ENCODE measurements at places on chromosomes 4 and X.

DNA sequence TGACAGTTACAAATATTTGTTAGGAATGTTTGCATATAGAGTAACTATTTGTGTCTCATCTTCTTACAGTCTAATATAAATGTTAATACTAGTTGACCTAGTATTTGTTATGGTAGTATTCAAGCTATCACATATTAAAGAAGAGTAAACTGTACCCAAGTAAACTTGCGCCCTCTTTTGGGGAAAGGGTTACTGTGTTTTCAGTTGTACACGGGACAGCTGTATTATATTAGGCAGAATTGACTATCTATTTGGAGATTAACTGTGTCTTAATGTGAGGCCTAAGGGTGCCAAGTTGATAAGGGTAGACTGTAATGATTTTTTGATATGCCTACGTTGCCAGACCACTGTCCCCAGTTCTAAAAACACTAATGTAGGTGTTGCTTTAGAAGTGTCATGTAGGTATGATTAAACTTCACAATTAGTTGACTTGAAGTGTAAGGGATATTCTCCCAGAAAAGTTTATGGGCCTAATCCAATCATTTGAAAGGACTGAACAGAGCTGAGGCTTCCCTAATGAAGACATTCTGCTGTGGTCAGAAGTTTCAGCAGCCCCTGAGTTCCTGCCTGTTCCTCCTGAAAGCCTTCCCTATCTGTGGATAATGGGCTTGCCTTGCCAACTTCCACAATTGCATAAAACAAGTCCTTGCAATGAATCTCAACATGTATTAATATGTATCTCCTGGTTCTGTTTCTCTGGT lies 172.8 kb upstream of the CXCL13 start:
- no peak for DNase-seq

GRCh38 chrX:39996536-39996935 lies 101.2 kb downstream of the BCOR start:
- DNase-seq: no peak

- no peak for DNase-seq
Measured at GRCh38 chr4:47494124-47494430, 9.0 kb downstream of the ATP10D start.

DNA sequence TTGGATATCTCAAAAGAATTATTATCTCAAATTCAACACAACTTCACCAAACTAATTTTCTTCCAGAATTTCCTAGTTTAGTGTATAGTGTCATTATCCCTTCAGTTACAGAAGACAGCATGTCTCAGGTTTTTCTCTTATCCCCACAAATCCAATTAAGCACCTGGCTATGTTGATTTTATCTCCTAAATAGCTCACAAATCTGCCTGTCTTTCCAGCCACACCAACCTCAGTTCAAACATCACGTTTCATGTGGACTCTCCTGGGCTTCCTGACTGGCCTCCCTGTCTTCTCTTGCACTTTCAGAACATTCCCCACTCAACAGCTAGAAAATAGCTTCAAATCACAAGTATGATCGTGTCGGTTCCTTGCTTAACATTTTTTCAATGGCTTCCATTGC lies 14.8 kb downstream of the STK32B start:
- DNase-seq: no peak

DNA sequence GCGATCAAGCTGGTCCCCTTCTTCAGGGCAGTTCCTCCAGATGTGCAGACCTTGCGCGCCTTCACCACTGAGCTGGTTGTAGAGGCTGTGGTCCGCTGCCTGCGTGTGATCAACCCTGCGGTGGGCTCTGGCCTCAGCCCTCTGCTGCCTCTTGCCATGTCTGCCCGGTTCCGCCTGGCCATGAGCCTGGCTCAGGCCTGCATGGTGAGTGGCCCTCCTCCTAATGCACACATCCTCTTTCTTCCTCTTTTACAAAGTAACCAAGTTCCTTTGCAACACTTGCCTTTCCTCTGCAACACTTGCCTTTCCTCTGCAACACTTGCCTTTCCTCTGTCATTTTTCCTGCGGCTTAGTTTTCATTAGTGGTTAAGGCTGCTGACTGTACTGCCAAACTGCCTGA lies 1.8 kb downstream of the CCDC22 start:
- no peak for DNase-seq

DNA sequence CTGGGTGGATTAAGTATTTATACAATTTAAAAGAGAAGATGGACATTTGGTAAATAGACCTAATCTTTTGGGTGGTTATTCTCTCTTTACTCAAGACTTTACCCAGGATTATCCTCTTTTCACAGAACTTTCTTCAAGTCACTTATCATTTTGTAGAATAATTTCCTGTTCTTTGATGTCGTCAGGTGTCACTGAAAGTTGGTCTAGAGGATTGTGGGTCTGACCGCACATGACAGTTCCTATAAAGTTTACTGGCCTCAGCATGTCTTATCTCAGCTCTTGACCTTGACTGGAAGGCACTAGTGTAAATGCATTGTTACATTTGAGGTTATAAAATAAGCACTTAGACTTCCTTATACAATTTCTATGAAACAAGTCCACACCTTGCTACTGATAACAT lies 139.9 kb upstream of the SLC4A4 start:
- DNase-seq: peak; percentile 5

GRCh38 chr4:2044119-2044485 lies 15.0 kb upstream of the NAT8L start:
- no peak for DNase-seq

- DNase-seq: peak; percentile 87
Measured at GRCh38 chrX:11758400-11759171, 549 bp downstream of the MSL3 start.

GRCh38 chrX:140918398-140919038 lies 83.9 kb upstream of the SPANXB1 start:
- DNase-seq: peak; percentile 25

DNA sequence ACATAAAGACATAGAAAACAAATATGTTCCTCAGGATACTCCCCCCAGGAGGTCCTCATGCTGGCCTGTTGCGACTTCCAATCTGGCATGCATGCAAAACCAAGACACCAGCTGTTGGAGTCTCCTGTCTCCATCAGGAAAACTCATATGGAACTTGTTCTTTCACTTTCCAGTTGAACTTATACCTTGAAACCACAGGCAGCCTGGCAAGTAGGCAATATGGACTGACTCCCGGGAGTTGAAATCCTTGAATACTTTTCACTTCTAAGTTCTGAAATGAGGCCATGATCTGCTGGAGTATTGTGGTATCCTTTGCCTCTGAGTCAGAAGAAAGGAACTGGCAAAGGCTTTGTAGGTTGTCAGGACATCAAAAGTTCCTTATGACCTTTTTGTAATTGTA lies 444.2 kb downstream of the IDS start:
- DNase-seq: no peak

DNA sequence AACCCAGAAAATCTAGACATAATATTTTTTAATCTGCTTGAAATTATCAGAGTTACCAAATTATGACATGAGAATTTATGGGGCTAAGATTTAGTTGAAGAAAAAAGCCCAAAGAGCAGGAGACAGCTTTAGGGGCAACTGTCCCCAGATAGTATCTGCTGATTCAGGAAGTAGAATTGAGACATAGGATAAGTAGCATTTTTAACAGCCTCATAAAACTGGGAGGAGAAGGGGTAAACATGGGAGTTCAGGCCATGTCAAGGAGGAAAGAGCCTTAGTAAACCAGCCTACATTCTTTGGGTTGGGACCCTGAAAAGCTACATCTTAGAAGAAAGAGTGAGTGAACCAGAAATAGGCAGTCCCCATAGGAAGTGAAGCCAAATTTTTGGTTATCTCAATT lies 9.7 kb upstream of the RAB28 start:
- no peak for DNase-seq

GRCh38 chrX:138847930-138848329 lies 136.4 kb upstream of the FGF13 start:
- DNase-seq: no peak

GRCh38 chrX:103373581-103373980 lies 2.8 kb upstream of the BEX3 start:
- DNase-seq: no peak

DNA sequence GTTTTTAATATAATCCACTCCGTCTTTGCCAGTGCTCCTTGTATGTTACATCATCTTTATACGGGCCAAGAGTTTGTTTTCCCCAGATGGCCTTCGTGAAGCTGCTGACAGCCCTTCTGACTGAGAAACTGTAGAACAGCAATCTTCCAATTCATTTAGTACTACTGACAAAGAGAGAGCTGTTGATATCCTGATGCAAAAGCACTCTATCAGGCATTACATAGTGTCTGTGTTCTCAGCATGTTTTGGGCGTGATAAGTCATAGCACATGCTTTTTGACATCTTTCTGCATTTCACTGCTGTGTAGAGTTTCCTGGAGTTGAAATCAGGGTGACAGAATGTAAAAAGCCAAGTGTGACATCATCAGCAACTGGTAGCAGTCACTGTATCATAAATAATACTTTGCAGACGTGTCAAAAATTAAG lies 746.3 kb upstream of the FAM241A start:
- DNase-seq: no peak

DNA sequence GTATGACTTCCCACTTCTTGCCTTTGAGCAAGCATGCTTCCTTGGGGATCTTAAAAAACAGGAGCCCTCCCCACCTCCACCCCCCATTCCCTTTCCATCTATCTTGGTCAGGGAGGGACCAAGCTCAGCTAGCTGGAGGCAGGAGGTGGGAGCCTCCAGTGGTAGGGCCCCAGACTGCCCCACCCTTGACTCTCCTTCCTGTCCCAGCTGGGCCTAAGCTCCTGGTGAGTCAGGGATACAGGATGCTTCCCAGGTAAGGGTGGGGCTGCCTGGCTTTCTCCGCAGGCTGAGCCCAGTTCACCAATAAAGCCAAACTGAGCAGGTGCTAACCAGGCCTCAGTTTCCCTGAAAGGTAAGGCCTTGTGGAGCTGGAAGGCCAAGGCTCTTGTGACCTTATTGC lies 15.2 kb downstream of the EFNB1 start:
- DNase-seq: no peak

DNA sequence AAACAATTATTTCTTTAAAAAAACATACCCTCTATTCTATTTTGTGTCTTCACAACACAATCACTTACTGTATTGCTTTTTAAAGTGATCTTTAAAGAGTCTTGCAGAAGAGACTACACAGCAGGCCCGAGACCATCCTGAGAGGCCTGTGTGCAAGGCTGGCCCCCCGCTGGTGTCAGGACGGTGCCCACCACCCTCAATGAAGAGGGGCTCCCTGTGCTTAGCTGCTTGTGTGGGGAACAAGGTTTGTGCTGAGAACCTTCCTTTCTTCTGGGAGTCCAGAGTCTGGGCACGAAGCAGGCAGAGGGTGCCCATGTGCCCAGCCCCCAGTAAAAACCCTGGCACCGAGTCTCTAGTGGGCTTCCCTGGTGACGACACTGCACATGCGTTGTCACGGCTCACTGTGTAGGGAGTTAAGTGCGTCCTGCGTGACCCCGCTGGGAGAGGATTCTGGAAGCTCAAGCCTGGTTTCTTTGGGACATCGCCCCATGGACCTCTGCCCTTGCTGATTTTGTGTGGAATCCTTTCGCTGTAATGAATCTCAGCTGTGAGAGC lies 22.0 kb downstream of the RGS12 start:
- DNase-seq: no peak

DNA sequence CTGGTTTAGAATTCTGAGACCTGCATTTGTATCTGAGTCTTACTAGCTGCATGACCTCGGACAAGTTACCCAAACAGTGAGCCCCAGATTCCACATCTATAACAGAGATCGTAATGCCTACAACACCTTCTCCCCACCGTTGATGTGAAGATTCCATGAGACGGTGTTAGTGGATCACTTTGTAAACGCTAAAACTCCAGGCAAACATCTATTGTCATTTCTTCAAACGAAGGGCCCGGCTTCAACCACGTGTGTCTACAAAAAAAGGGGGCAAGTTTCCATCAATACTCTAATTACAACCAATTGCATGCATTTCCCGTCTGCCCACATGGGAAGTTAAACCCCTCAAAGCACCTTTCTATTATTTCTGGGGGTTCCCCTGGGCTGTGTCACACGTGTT lies 99.1 kb upstream of the ENPP6 start:
- no peak for DNase-seq

- no peak for DNase-seq
Measured at GRCh38 chr4:6595897-6596537, 21.0 kb downstream of the MAN2B2 start.

DNA sequence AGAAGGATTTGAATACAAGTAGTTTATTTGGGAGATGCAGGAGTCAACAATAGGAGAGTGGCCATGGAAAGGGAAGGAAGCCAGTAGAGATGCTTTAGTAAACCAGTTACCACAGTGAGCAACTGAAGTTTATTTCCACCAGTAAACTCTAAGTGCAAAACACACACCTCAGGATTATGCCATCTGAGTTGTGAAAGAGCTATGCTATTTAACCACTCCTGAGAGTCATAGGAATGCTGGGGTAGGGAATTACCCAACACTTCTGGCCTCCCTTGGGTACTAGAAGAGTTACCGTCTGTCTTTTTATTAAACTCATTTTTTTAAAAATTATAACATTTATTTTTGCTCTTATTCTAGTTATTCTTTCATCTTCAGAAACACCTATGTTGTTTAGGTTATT lies 834.6 kb upstream of the AMOT start:
- DNase-seq: no peak

DNA sequence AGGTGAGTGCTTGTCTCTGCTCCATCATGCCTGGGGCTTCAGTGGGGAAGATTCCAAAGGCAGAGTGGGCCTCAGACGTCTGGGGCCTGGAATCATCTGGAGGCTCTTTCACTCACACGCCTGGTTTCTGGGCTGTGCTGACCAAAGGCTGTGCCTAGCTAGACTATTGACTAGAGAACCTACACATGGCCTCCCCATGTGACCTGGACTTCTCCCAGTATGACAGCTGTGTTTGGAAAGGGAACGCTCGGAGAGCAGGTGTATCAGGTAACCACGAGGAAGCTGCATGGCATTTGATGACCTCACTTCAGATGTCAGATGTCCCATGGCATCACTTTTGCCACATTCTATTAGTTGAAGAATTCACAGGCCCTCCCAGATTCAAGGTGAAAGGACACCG lies 51.0 kb downstream of the ADGRL3 start:
- no peak for DNase-seq

DNA sequence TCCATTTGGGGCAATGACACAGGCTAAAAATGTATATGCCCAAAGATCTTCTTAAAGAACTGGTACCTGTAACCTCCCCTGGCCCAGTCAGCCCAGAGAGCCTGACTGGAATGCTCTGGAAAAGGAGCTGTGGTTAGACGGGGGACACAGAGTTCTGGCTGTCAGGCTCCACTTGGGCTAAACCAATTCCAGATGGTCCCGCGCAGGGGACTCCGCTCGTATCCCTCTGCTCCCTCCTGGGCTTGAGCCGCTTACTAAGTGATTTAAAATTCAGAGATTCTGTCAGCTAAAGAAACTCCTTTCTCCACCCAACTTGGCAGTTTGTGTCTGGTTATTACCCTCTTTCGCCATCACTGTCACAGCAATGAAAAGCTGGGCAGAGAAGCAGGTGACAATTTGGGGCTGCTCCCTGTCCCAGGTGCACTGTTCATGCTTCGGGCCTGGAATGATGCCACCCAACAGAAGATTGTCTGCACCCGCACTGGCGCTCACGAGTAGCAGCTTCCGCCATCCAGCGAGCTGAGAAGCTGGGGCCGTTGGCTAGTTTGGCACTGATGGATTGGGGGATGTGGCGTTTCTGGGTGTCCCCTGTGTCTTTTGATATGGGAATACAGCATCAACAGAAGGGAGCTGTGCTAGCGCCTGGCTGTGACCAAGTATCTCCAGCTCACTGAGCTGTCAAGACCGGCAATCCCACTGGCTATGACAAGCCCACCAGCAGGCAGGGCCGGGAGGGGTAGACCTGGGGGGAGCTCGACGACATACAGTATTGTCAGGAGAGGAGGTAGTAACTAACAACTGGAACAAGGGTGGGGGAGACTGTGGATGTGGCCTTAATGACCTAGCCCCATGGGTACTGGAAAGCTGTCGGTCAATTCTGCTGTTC lies 6.7 kb upstream of the IRAK1 start:
- no peak for DNase-seq

- DNase-seq: no peak
Measured at GRCh38 chr4:186149872-186150271, 41.5 kb upstream of the CYP4V2 start.

Data from CD4-positive, alpha-beta T cell treated with Interleukin-6 at 100 ng/mL for 8 hours (primary cell).